Activated T-cell treated with anti-CD3 and anti-CD28 coated beads for 4 hours (primary cell): ENCODE measurements at places on chromosomes 6 and 20.

- no peak for DNase-seq
These were observed 46.1 kb upstream of the GFRAL start for GRCh38 chr6:55281215-55281614.

GRCh38 chr20:38001173-38001875, 31.9 kb downstream of the TTI1 start:
- no peak for DNase-seq

DNA sequence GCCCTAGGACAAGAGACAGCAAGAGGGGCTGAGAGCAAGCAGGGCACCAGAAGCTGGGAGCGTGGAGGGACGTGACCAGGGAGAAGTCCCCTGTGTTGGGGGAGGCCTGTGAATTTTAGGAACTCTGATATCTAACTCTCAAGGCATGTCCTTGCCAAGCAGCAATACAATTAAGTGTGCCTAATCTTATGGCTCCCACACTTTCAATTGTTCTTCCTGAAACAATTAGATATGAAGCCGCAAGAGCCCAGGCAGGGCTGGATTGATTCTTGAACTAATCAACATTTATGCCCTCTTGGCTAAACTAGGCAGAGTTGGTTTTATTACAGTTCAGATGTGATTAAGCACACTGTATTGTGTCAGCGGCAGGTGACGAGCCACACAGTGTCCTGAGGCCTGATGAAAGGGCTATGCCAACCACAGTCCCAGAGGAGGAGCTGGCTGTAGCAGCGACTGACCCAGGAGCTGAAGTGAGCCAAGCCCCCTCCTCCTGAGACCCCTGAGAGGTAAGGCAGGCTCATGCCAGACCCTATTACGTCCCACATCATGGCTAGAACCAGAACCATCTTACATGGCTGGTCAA, 4.2 kb upstream of the MAVS start:
- DNase-seq, result no peak

GRCh38 chr20:46328200-46328882, 20.0 kb upstream of the CDH22 start:
- no peak for DNase-seq

- no peak for DNase-seq
These were observed 2.2 kb downstream of the KCNG1 start for GRCh38 chr20:51020657-51021056.
